AG08396 (cell line): ENCODE measurements at places on chromosomes 2 and 18.

DNA sequence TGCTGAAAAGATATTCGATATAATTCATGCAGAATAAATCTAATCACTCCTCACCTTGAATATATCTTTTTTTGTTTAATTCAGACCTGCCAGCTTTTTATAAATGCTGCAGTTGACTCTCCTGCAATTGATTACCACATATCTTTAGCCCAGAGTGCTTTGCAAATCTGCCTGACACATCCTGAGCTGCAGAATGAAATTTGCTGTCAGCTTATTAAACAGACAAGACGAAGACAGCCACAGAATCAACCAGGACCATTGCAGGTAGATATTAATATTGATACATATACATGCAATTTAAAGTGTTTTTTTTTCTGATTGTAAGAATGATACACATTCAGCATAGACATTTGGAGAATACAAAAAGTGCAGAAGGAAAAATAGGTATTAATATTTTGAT is 35.6 kb upstream of the DYNC2LI1 start:
- no peak for DNase-seq

- DNase-seq, result no peak
Observed at GRCh38 chr2:201781557-201782051, 871 bp upstream of the ALS2 start.

GRCh38 chr2:54438271-54438670 is 17.9 kb upstream of the SPTBN1 start:
- DNase-seq, result no peak

DNA sequence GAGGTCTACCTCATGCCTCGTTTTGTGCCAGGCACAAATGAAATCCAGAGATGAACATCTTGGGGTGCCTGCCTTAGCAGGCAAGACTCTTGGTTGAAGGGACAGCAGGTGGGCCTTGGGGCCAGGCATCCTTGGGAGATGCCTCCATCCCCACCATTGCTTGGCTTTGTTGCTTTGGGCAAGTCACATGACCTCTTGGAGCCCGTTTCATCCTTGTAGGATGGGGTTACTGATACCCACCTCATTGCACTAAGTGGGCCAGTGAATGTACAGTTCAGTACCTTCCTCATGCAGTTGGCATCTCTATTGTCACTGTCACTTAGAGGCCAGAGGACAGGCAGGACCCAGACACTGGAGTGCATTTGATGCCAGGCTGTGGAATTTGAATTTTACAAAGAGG is 195.5 kb downstream of the LDLRAD4 start:
- no peak for DNase-seq

GRCh38 chr2:6654279-6654678 is 211.4 kb downstream of the CMPK2 start:
- DNase-seq, result no peak

- DNase-seq, result no peak
Observed at GRCh38 chr2:30287190-30287840, 56.0 kb downstream of the LBH start.
